ENCODE measurements at places on chromosomes 7 and 10. TPM values are rescaled to one million over a fixed set of nuclear protein-coding genes. Genes with fewer than 3 reads are reported as not detected.

GRCh38 chr10:5595994-5596471 lies 70.4 kb downstream of the ASB13 start:
- H3K4me1 ChIP-seq = peaks cover 54% of the 10 kb centered on the region
- H3K4me3 ChIP-seq = no peak overlapping the region
- peak; percentile 68 for DNase-seq
- no peaks in the 10 kb centered on the region for H3K36me3 ChIP-seq
- H3K27me3 ChIP-seq = no peaks in the 10 kb centered on the region

DNA sequence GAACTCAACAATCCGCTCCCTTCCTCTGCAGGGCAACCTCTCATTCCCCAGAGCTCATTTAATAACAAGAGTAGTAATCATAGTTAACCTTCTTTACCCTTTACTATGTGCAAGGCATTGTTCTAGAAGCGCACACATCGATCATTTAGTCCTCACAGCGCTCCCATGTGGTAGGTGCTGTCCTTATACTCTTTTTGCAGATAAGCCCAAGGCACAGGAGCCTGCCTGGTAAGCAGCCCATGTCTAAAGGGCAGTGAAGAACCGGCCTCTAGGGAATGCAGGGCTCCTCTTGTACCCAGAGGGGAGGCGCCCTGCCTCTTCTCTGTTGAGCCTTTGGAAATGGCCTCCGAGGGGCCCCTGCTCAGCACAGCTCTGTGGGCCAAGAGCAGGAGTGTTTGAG lies 14.3 kb downstream of the CHST3 start:
- peaks cover 38% of the 10 kb centered on the region for H3K4me1 ChIP-seq
- H3K4me3 ChIP-seq = no peak overlapping the region
- H3K27ac ChIP-seq = no peak overlapping the region
- no peaks in the 10 kb centered on the region for H3K27me3 ChIP-seq
- DNase-seq = no peak

The PSD gene
- 0.18 TPM for total RNA-seq

The HOXA11 gene
- total RNA-seq = 5.8 TPM

Measured in SJCRH30 (cell line).